ENCODE measurements at places on chromosomes 6 and 20.

DNA sequence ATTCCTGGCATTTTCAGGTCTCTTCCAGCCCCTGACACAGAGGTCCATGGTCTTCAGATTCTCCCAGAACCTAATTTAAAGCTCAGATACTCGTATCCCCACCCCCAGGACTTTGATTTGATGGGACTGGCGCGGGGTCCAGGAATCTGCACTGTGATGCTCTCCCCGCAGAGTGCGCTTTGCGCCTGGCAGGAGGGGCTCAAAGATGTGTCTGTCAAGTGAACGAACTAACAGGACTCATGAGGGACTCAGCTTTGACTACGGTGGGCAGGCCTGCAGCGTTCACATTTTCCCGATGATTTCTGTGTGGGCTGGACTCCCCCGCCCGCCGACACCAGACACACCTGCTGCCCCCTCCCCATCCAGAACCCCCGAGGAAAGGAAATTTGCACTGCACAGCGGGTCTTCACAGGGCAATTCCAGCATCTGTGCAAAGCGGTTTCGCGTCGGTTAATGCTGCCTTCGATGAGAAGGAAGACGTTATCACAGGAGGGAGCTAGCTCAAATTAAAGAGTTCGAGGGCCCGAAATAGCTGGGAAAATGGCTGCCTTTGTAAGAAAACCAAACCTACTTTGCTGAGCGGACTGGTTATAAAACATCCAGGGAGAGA is 90.2 kb downstream of the ZDHHC14 start:
- DNase-seq: no peak

- no peak for DNase-seq
Measured at GRCh38 chr6:26359765-26360164, 5.2 kb upstream of the BTN3A2 start.

DNA sequence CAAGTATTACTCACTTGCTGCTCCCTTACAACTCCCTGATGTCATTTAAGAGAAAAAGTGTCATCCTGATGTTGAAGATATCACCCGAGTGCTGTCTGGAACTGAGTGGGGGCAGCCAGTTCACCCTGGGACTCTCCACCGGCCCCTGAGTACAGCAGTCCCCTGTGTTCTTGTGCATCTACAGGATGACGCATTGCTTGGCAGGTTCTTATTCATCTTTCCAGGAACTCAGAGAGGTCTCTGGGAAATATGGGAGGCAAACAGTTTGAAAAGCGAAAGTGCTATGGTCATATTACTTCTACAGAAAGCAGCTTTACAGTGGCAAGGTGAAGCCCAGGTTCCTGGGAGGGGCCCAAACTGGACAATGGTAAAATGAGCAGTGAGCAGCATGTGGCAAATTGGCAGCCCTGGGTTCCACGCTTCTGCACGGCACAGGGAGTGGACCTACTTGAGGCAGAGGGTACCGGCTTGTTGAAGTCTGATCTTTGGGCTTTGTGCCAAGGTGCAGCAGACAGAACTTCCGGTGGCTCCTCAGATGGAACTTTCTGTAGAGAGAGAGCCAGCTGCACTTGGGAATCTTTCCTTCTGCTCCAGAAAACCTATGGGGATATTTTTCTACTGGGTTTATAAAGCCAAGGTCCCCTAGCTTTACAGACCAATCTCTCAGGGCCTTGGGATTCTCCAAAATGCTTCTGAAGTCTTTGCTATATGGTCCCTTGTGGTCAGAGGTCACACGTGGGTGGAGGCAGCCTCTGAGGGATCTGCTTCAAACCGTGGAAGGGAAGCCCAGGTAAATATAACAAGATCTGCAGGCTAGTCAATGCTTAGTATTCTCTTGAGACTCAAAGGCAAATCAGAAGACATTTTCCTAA is 128.3 kb downstream of the MAP3K7 start:
- DNase-seq: no peak

DNA sequence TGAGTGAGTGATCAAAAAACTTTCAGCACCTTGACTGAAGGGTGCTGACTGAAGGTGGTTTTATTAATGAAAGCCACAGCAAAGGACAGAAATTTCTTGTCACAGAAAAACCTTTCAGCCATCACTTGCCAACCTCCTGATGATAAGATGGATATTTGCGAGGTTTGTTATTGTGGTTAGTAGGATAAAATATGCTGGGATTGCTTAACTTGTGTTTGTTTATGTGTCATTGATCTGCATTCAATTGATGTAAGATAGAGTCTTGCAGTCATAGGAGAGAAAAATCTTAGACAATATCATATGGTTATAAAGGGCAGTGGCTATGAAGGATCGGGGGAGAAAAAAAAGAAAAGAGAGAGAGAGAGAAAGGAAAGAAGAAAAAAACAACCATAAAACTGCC is 1.2 kb downstream of the TSBP1 start:
- no peak for DNase-seq

DNA sequence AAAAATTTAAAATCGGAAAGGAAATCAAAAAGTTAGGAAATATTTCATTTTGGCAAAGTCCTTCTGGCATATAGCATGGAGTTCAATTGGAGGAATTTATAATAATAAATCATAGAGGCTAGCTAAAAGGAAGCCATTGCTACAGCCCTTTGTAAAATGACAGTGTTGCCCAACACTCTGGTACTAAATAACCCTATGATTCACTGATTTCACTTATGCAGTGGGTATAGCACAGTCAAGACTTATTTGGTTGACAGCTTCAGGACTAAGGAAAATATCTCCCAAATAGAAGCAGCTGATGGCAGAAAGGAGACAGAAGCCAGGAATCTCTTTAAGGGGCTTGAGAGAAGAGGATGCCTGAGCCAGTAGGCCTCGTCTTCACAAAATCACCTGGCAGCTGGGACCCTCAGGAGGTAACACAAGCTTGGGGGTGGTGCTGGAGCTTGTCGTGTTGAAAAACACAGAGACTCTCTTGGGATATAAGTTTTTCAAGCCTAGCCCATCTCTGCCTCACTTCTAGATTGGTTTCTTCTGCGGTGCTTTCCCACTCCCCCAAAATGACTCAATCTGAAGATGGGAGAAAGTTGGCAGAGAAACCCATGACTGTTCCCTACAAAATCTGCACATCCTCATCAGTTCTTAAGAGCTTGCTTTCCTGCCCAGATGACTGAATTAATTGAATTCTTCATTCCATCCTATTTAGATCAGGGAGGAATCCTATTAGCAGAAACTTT is 38.4 kb upstream of the EYA4 start:
- no peak for DNase-seq

GRCh38 chr20:9551808-9552550 is 37.6 kb downstream of the LAMP5 start:
- DNase-seq: no peak

- no peak for DNase-seq
Measured at GRCh38 chr6:134707342-134708031, 242.4 kb downstream of the ALDH8A1 start.

DNA sequence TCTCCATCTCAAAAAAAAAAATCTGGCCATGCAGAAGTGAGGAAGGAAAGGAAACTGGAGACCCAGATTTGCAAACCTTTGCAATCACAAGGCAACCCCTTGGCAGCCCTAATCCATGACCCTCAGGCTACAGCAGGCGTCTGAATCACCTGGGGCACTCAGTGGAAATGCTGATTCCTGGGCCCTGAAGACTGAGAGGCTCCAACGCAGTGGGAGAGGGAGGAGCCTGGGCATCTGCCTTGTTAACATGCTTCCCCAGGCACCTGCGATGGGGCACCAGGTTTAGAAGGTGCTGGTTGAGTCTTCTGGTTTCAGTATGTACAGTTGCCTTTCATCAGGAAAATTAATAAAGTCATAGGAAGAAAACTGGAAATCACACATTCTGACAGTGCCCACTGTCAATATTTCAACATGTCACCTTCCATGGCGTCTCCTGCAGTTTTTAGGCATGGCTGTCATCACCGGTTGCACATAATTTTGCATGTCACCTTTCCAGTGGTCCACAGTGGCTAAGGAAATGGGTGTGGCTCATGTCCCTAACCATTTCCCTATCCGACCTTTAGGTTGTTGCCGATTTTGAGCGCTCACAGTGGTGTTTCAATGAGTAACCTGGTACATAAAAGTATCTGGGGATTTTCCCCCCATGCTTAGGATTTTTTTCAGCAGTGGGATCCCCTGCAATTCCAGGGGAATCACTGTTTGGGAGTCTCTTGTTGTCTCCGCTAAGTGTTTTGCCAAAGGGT is 56.9 kb downstream of the PREX1 start:
- DNase-seq: no peak

DNA sequence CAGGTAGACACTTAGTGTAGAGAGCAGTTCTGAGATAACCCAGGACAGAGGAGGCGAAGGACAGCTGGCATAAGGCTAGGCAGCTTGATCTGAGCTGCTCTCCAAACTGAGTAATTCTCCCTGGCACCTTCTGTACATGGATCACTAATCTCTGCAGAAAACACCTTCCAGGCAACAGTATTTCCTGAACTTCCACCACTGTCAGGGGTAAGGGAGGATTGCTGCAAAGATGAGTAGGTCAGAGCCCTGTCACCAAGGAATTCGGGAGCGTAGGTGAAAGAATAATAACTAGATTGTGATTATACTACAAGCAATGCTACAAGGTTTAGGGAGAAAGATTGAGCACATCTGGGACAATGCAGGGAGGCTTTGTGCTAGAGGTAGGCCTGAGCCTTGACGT is 1.9 kb downstream of the HM13 start:
- no peak for DNase-seq

GRCh38 chr20:35648836-35649235 is 15.9 kb downstream of the CPNE1 start:
- no peak for DNase-seq

GRCh38 chr6:145498425-145498824 is 236.9 kb downstream of the EPM2A start:
- DNase-seq: no peak

DNA sequence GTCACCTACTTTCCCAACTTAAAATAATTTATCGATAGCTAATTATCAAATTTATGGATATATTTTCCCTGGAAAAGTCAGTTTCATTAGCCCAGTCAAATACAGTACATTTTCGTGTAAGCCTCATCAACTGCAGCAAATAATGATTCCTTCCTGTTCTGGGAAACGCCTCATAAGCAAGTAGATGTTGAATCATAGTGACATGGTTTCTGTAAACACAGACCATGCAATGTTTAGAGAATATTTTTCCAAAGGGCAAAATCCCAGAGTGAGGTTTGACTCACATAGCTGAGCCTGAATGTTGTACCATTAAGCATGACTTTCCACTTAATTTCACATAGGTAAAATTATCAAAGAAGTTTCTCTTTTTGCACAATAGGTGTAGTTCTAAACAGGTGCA is 16.7 kb upstream of the VNN1 start:
- no peak for DNase-seq
